ENCODE measurements at places on chromosomes 7 and 10.

- no peak for DNase-seq
Measured at GRCh38 chr7:139482122-139482521, 1.4 kb downstream of the KLRG2 start.

DNA sequence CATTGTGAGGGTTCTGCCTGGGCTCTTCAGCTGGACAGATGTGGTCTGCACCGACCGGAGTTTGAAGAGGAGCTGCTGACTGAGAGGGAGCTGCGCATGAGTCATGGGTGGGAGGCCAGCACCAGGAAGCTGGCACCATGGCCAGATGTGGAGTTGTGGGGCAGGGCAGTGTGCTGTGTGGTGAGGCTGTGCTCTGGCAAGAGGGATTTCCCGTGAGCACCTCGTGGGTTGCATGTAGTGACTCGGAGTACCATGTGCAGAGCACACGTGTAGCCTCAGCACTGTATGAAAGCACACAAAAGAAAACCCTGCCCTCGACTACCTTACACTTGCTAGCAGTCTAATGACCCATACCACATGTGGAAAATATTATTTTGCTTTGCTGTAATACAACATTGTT lies 103.4 kb downstream of the WNT2 start:
- DNase-seq, result no peak

- DNase-seq, result peak; percentile 73
Measured at GRCh38 chr10:17453373-17454091, 863 bp downstream of the ST8SIA6 start.

- DNase-seq, result no peak
Measured at GRCh38 chr7:99465421-99465768, 572 bp downstream of the ATP5MF start.

DNA sequence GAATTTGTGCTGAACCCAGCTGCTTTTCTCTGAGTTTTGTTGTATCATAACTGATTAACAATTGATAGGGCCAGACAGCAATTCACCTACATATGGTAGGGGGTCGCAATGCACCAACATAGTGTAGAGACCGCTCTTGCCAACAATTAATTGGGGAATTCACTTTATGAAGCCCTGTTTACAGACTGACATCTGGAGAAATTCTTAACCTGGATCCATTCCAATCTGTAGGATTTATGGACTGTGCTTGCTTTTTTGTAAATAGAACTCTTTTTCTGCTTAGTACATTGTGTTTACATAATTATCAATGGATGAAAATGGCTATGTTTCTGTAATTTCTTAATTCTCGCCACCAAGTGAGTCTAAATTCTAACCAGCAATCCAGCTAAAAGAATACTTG lies 311.7 kb upstream of the BMPER start:
- DNase-seq, result no peak

Data from HuH-7 (cell line).